Naive thymus-derived CD4-positive, alpha-beta T cell (primary cell): ENCODE measurements at places on chromosomes 1 and 21. TPM values are rescaled to one million over a fixed set of nuclear protein-coding genes. Genes with fewer than 3 reads are reported as not detected.

OR13G1 gene
- total RNA-seq = not detected

SPRR1A gene
- not detected for total RNA-seq

CAMK2N1 gene
- total RNA-seq = 2.4 TPM

SPRR2B gene
- total RNA-seq = not detected

ZNF695 gene
- total RNA-seq = not detected

PDE4B gene
- total RNA-seq = 43.6 TPM

HUNK gene
- 0.54 TPM for total RNA-seq

PPP2R5A gene
- total RNA-seq = 38.5 TPM

SLC30A2 gene
- total RNA-seq = not detected in 2 replicates

RPS6KA1 gene
- total RNA-seq = 187 and 205 TPM in 2 replicates

ANGPTL1 gene
- not detected for total RNA-seq

WDR47 gene
- 12.1 TPM for total RNA-seq

CLIC6 gene
- 0.05 TPM in 1 of 2 replicates, not detected in the other for total RNA-seq

FNDC5 gene
- total RNA-seq = not detected

RHD gene
- not detected in 2 replicates for total RNA-seq
